ENCODE measurements at places on chromosomes 2 and 18. TPM values are rescaled to one million over a fixed set of nuclear protein-coding genes. Genes with fewer than 3 reads are reported as not detected.

The G6PC2 gene
- not detected for total RNA-seq

The NT5C1B gene
- not detected for total RNA-seq

The CREG2 gene
- 0.15 TPM for total RNA-seq

The IGFBP5 gene
- 677 TPM for total RNA-seq

The HRH4 gene
- not detected for total RNA-seq

The FOXI3 gene
- not detected for total RNA-seq

The KCNG2 gene
- total RNA-seq, result not detected

The ADCYAP1 gene
- 0.98 TPM for total RNA-seq

- DNase-seq, result no peak
Observed at GRCh38 chr2:20107776-20108175, 56.3 kb upstream of the LAPTM4A start.

DNA sequence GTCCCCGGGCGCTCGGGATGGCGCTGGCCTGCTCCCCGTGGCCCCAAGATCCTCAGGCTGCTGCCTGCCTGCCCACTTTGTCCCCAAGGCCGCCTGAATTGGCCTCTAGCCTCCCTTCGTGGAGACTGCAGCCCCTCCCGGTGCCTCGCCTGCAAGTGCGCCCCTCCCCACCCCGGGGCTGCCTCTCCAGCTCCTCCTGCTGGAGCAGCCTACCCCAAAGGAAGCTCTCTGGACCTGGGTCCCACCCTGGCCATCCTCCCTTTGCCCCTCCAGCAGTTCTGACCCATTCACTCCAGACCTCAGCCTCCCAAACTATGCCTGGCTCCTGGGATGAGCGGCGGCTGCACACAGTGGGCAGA is 6.2 kb downstream of the ESPNL start:
- no peak for DNase-seq

DNA sequence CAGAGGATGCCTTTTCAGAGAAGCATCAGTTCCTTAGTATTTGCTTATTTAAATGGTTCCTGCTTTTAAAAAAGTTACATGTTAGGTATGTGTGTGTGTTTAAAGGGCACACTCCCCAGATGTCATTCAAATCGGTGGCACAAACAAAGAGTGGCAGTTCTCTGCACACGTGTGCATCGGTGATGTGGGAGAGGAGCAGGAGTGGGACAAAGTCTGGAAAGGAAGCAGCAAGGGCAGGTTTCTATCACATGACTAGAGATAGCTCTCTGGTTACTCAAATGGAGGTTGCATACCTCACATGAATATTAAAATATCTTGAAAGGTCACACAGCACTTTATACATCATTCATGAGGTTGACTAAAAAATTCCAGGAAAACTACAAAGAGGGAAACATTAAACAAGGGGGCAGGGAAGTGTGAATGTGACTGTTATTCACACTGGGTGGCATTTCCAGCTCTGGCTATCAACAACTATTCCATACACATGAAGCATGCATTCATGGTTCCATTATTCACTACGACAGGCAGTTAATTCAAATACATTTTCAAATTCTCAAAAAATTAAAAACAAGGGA is 64.7 kb downstream of the SEPTIN10 start:
- DNase-seq, result peak; percentile 21

DNA sequence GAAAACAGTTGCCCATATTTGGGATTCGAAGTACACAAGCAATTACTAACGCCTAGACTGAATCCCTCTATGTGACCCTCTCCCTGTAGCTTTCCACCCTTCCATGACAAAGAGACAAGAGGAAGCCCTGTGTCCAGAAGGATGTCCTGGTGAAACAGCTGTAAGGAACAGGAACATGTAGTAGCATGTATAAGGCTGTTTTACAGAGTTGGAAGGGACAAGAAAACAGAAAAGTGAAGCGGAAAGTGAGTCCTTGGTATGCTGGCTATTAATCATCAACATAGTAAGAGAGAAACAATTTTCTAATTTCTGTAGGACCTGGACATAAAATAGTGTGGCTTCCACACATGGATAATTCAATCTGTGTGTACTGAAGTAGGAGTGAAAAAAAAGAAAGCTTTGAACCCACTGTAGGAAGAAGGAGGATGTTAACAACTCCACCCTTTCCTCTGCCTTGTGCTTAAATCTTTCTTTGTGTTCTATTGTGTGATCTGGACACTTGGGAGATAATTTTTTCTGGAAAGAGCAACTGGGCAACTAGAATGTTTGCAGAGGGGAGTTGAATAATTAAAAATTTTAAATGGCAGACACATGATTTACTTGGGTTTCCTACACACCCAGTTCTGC is 162.3 kb upstream of the ZSWIM2 start:
- no peak for DNase-seq

DNA sequence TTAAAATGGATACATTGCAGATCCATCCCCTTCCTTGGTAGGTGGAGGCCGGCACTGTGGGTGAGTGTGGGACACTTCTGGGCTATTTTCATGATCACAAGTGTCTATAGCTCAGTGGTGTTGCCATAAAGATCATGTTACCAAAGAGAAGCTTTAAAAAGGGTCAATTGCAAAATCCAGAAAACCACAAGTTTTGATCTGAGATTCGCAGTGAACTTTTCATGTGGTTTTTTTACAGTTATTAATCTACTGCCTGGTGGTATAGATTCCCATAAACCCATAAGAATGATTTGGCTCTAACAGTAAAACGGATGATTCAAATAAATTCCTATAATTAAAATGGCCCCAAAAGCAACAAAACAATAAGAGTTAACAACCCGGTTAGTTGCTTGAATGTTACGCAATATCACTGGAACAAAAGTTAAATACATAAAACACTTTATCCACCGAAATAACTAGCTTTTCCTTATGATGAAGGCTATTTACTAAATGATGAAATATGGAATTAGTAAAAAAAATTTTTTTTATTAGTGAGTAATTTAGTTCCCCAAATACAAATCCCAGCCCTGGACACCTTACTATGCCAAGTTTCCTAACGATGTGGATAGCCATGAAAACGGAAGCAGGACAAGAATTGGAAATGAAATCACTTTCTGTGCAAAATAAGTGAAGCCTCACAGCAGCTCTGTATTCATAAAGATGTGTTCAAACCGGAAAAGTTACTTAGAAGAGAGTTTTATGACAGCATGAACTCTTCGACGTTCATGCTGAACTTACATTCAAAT is 95.6 kb upstream of the THOC1 start:
- peak; percentile 83 for DNase-seq

GRCh38 chr2:141393214-141393545 is 737.6 kb downstream of the LRP1B start:
- DNase-seq, result peak; percentile 0

DNA sequence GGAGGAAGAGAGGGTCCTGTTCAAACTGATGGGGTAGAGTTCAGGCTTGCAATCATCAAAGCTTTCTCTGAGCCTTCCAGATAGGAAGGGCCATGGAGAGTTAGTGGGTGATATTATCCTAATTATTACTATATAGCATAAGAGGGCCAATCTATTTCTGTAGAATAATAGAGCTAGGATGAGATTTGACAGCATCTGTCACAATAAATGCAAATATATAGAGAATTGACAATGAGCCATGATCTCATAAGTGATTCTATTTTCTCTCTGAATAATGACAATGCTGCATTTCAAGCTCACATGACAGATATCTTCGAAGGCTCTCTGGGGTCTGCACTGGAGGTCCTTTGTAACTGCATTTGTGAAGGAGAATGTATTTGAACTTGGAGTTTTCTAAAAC is 521.9 kb upstream of the CELF4 start:
- no peak for DNase-seq

DNA sequence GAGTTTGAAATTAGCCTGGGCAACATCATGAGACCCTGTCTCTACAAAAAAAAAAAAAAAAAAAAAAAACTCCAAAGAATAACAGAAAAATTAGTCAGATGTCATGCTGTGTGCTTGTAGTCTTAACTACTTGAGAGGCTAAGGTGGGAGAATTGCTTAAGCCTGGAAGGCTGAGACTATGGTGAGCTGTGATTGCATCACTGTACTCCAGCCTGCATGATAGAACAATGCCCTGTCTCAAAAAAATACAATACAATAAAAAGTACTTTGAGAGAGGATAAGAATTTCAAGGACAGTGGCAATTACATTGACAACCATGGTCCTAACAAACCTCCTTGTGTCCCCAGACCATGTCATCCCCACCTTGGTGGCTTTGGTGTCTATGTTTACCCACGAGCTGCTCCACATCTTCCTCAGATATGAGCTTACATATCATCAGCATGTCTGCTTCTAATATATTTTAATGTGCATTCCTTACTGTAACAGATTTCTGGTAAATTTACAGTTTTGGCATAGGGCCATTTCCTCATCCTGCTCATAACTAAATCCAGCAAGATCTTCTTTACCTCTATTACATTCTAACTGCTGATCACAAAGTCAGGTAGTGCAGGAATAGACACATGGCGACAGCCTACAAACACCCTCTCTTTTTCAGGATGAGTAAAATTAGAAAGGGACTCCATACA is 437.7 kb upstream of the HNRNPA3 start:
- no peak for DNase-seq

DNA sequence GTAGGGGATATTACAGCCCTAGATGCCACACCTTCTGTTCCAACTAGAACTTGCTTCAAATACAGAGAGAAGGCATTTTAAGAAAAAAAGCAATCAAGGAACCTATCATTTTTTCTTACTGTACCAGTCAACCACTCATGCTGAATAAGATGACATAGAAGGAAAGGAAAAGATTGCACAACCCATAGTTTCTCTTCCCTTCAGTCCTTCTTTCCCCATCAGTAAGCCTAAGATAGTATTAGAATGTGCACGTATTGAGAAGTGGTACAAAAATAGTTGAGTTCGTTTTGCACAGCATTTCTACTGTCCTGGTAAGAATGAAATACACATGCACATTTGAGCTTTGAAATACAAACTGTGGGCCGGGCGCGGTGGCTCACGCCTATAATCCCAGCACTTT is 27.0 kb upstream of the HK2 start:
- no peak for DNase-seq

GRCh38 chr2:126272401-126272800 is 383.6 kb upstream of the GYPC start:
- no peak for DNase-seq

GRCh38 chr2:79447463-79447862 is 65.4 kb upstream of the CTNNA2 start:
- DNase-seq, result no peak

- no peak for DNase-seq
Observed at GRCh38 chr2:207766697-207767460, 2.8 kb downstream of the FZD5 start.

DNA sequence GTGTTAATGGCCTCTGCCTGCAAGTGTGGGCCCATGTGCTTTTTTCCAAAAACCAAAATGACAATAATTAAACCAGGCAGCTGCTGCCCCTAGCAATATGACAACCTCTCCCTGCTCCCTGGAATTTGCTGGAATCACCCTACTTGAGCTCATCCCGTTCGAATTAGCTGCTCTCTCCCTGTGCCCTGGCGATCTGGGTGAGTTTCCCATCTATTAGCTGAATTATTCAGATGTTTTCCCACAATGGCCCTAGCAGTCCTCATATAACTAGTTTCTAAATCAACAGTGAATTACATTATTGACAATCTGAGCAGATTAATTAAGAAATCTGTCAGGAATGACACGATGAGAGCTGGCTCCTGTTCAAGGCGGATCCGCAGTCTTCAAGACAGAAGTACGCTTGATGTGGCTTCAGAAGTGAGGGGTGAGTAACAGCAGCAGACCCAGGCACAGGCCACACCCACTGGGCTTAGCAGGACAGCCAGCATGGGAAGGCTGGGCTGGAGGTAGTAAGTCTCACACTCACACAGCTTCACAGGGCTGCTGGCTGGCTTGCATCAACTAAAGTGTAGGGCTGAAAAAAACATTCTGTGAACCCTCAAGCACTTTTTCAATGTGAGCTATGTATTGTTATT is 366.2 kb upstream of the ID2 start:
- no peak for DNase-seq

- DNase-seq, result no peak
Observed at GRCh38 chr2:224134003-224134734, 95.1 kb upstream of the SERPINE2 start.

DNA sequence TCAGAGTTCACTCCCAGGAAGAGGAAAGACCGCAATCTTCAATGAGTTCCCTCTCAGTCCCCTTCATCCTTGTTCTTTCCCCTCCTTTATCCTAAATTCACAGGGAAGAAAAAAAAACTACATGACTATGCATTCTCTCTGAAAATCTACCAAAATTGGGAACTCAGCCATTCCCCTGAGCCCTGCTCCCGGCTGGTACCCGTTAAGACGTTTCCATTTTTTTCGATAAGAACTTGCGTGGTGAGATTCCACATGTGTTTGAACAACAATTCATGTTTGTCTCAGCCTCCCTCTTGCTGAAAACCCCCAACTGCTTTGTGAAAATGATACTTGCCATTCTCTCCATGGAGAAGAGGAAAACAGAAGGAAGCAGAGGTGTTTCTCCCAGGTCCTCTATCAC is 318.7 kb upstream of the ID2 start:
- no peak for DNase-seq

GRCh38 chr2:220533485-220533884 is 906.1 kb downstream of the SLC4A3 start:
- peak; percentile 94 for DNase-seq

GRCh38 chr2:28676152-28676835 is 75.3 kb upstream of the PPP1CB start:
- DNase-seq, result peak; percentile 60
